ENCODE measurements at places on chromosomes 12 and 14.

DNA sequence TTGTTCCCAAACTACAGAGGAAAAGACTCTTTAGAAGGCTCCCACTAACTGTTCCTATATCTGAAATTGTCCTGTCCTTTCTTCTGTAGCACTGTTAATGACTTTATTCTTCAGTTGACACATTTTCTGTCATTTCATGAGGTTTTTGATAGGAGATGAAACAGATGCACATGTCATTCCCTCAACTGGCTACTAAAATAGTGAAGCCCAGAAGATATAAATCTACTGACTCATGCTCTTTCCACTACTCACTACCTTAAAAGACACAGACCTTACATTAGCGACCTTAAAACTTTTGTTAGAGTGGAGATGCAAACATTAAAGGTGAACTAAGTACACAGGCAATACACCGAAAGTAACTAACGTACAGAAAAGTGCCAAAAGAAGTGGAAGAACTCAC, 59.5 kb upstream of the ANKS1B start:
- DNase-seq = no peak

DNA sequence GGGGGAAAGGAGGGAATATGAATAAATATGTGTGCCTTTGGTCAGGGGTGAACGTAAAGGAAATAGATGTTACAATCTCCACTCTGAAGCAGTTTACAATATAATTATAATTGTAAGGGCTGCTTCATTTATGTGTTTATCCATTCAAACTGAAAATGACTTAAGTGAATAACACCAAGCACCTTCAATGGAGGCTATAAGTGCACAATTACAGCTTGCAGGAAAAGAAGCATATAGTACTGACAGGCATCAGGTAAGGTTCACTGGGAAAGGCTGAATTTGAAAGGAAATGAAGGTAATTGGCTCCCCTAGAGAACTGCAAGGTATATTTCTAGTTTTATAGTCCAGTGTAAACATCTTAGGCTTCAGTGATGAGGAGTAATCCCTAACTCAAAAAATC, 192.7 kb downstream of the STXBP6 start:
- no peak for DNase-seq

GRCh38 chr12:18932211-18932610, 194.3 kb downstream of the CAPZA3 start:
- no peak for DNase-seq

GRCh38 chr12:42360747-42361403, 34.9 kb downstream of the PPHLN1 start:
- DNase-seq = no peak

- DNase-seq = no peak
Observed at GRCh38 chr14:64825509-64825908, 54.2 kb downstream of the SPTB start.

GRCh38 chr14:45222485-45223262, 30.3 kb downstream of the MIS18BP1 start:
- no peak for DNase-seq

DNA sequence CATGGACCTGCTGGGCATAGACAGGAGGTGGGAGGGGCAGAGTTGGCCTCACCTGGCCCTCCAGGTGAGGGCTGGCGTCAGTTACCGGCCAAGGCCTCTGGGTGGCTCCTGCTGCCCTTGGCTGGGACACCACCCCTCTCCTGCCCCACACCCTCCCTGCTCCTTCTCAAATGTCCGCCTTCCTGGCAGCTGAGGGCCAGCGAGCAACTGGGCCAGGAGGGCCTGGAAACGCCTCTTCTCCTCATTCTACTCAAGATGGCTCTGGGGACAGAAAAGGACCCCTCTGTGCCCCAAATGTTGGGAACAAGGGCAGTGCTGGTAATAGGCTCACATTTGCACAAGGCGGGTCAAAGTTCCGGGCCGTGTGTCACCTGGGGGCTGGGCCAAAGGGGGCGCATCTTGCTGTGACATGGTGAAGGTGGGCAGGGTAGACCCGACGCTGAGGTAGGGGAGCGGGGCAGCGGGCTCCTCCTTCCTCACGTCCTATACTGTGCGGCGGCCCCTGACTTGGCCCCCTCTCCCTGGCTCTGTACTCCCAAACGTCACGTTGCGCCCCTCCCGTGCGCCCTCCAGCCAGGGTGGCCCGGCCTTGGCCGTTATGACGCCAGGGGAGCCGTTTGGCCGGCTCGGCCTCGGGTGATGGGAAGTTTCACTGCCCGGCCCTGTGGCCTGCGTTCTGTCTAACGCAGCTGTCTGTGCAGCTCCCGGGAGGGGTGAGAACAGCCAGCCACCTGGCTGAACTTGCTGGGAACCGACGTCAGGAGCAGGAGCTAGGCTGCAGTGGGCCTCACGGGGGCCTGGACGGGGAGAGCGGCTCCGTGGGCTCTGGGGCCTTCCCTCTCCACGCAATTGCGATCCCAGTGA, 18.0 kb upstream of the DLK1 start:
- DNase-seq = no peak

DNA sequence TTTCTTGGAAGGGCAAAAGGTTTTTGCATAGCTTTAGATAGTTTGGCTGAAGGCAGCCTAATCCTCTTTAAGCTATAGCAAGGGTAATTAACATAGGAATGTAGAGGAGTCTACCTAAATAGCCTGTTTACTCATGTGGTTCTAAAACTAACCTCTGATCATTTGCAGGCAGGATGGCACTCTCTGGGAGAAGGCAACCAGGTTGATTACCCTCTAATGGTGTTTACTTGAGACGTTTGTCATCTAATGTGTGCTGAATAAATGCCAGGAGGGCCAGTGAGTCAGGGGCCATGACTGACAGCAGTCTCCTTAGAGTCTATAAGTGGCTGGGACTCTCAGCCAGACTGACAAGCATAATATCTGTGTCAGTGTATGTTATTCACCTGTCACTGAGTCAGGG, 286.4 kb downstream of the PCNX1 start:
- no peak for DNase-seq

DNA sequence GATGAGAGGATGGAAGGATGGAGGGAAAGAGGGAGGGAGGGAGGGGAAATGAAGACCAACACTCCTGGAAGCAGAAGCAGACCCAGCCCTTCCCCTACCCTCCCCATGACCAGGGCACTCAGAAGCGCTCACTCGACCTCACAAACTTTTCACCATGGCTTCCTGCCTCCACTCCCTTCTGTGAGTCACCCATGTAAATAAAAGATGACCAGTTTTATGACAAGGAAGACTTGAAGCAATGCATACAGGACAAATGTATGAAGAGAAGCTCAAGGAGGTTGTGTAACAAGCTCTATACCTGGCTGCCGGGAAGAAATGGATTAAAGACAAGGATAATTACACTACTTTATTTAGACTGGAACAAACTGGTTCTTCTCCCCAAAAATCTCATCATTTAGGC, 63.8 kb downstream of the CDC42BPB start:
- no peak for DNase-seq

GRCh38 chr14:47210099-47210498, 465.3 kb downstream of the MDGA2 start:
- no peak for DNase-seq

GRCh38 chr12:19217446-19217845, 87.9 kb downstream of the PLEKHA5 start:
- no peak for DNase-seq

DNA sequence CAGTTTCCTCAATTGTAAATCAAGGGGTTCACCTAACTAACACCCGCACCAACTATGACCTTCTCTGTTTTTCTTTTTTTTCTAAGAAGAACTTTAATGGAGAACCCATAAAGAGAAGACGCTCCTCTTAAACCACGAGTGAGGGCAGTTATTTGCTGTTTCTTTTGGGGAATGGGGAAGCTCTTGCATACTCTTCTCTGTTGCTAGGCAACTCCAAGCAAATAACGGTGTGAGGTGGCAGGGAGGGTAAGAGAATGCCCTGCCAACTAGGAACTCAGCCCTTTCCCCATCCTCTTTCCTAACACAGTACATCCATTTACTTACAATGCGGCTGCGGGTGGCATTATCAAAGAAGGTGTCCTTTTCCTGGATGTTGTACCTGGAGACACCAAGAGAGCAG, 114.9 kb downstream of the ANO2 start:
- DNase-seq = no peak

- no peak for DNase-seq
Observed at GRCh38 chr14:66143387-66144112, 342.6 kb upstream of the CCDC196 start.

DNA sequence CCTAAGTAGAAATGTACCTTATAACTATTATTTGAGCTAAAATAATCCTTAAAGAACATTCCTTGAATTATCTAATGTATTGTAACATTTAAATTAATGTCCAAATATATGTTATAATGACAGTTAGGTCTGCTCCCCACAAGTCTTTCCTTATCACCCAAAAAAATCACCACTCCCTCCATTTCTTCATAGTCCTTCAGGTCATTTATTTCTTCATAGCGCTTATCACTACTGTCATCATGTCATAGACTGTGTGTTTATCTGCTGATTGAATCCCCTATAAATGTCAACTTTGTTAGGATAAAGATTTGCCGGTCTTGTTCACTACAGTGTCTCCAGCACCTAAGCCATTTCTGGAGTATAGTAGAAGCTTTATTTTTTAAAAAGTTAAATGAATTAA, 12.0 kb downstream of the LUM start:
- DNase-seq = no peak

All from stimulated activated CD4-positive, alpha-beta T cell treated with anti-CD3 and anti-CD28 coated beads, Interleukin-4, amount 100 ng/mL, for 4 hours (primary cell).